ENCODE measurements at places on chromosomes 4 and X.
A peak's percentile ranks its signal among the peaks of the same experiment; 100 is the strongest.

GRCh38 chr4:153728151-153728550 lies 31.7 kb downstream of the RNF175 start:
- no peak for DNase-seq

GRCh38 chrX:67604979-67605703 lies 61.3 kb downstream of the AR start:
- no peak for DNase-seq

DNA sequence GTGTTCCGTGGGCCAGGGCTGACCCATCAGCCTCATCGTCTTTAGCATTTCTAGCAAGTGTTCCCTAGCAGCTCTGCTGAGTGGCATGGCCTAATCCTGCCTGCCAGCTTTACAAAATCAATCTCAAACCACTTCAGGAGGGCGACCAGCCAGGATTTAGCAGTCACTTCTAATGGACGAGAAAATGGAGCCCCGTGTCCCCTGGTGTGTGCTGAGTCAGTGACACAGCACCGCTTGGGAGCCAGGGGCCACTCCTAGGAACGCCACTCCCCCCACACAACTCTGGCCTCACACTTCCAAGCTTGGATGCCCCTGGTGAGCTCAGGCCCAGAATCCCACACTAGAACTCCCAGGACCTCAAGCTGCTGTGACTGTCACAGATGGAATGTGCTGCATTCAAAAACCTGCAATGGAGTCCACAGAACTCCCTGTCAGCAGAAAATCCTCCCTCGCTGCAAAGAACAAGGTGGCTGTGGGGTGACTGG lies 311.2 kb upstream of the GATB start:
- no peak for DNase-seq

DNA sequence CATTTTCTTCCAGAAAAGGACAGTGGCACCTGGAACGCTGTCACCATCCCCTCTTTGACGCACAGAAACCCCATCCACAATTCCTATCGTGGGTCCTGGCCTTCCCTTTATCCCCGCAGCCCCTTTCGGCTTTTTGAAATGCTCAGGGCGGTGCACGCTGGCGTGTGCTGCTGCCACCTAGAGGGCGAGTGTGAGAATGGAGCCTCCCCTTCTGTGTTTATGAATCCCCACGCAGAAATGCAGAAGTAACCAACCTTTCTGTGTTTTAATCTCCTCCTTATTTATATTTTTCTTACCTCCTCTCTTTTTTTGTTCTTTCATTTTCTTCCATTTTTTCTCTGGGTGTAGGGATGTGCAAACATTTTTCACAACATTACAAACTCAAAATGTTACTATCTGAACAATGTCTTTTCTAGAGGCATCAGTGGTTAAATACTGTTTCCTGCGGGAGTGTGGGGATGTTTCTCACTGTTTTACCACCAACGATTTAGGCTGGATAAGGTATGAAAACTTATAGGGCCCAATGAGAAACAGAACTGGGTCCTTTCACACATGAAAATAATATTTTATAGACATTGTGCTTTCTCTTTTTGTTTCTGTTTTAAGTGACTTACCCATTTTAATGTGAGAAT lies 50.0 kb downstream of the TMA16 start:
- peak; percentile 75 for DNase-seq

- DNase-seq = no peak
Measured at GRCh38 chrX:112761242-112762207, 79.1 kb downstream of the AMOT start.

DNA sequence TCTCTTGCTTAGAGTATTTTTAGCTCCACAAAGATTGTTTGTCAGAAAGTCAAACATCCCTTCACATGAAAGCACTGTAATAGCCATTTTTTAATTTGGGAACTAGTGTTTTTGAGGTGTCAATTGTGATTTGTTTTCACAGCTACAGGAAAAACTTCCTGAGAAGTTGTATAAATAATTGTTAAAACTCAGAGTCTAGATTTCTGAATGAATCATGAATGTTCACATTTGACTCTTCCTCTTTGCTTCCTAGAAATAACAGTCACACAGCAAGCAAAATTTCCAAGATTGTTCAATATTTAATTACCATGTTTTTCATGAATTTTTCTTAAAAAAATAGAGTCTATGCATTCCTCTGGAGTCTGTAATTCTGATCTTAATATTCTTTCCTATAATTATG lies 156.9 kb upstream of the SLC7A11 start:
- DNase-seq = no peak

GRCh38 chr4:819401-820229 lies 6.3 kb downstream of the CPLX1 start:
- DNase-seq = no peak
